RWPE2 (cell line): ENCODE measurements at places on chromosomes 5 and 9.

- no peak for DNase-seq
These were observed 56.1 kb downstream of the MTREX start for GRCh38 chr5:55363856-55364255.

GRCh38 chr9:86788456-86788855 lies 158.8 kb downstream of the GAS1 start:
- no peak for DNase-seq

DNA sequence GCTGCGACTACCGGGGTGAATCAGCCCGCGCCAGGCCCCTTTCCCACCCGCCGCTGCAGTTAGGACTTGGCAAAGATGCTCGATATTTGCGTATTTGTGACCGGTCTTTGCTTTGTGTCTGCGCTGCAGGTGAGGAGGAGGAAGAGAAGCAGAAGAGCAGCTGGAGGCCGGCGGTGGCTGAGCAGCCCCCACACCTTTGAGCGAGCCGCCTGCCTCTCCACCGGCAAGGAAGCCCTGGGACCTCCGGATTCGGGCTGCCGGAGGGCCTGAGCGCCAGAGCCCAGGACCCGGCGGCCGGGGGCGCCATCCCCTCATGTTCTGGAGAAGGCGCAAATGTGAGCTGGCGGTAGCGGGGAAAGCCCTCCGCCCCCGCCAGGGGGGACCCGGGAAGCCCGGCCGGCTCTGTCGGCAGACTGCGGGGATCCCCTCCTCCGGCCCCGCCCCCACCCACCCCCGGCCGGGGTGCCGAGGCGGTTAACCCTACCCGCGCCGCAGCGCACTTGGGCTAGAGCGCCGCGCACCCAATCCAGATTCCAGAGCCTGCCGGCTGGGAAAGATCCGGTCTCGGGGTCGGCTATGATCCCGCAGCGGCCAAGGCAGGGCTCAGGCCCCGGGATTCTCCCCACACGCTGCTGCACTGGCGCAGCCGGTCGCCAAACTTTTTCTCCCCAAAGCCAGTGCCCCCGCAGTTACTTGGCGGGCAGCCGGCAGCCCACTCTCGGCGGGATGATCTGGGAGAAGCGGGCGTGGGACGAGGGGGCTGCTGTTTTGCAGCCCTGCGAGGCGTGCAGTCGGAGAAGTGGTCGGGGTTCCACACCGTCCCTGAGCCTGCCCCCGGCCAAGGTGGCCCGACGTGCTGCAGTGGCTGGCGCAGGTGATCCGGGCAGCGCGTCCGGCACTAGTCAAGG lies 800 bp upstream of the KCNN2 start:
- no peak for DNase-seq

GRCh38 chr5:169798438-169798837 lies 161.4 kb downstream of the DOCK2 start:
- no peak for DNase-seq

GRCh38 chr9:104923289-104923688 lies 4.7 kb downstream of the ABCA1 start:
- DNase-seq = no peak

DNA sequence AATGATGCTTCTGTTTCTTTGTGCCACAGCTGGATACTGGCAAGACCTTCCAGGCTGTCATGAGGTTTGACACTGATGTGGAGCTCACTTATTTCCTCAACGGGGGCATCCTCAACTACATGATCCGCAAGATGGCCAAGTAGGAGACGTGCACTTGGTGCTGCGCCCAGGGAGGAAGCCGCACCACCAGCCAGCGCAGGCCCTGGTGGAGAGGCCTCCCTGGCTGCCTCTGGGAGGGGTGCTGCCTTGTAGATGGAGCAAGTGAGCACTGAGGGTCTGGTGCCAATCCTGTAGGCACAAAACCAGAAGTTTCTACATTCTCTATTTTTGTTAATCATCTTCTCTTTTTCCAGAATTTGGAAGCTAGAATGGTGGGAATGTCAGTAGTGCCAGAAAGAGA lies 65.5 kb downstream of the ACO1 start:
- no peak for DNase-seq

GRCh38 chr5:140166911-140167310 lies 8.1 kb upstream of the CYSTM1 start:
- DNase-seq = no peak

- no peak for DNase-seq
These were observed 268.3 kb upstream of the WWC1 start for GRCh38 chr5:168023191-168023590.

- DNase-seq = no peak
These were observed 45.3 kb upstream of the AKNA start for GRCh38 chr9:114433086-114433485.

DNA sequence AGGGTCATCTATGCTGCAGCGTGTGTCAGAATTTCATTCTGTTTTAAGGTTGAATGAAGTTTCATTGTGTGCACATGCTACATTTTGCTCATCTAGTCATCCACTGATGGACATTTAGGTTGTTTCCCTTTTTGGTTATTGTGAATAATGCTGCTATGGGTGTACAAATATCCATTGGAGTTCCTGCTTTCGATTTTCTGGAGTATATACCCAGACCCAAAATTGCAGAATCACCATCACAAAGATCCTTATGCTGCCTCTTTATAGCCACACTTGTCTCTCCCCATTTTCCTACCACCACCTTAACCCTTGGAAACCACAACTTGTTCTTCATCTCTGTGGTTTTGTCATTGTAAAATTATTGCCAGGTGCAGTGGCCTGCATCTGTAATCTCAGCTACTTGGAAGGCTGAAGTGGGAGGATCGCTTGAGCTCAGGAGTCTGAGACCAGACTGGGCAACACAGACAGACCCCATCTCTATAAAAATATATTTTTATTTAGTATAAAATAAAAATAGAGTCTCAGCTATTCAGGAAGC lies 166.2 kb downstream of the HSD17B3 start:
- no peak for DNase-seq

GRCh38 chr5:119708076-119708790 lies 78.9 kb downstream of the FAM170A start:
- DNase-seq = no peak

- no peak for DNase-seq
These were observed 32.8 kb upstream of the TGFBI start for GRCh38 chr5:135995976-135996375.

DNA sequence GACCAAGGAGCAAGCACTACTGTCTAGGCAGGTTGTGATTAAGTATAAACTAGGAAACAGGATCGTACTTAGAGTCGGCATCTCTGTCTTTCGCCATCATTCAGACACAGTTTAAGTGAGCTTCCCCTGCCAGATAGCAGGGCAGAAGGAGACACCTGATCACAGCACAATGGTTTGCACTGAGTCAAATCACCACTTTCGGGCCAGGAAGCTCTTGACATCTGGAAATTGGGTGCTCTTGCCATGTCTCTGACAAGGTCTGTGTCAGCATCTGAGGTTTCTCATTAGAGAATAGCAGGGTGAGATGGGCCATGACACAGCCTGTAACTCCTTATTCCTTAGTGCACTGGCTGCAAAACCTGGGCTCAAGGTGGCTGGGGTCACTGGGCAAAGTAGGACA lies 8.3 kb downstream of the ADRB2 start:
- no peak for DNase-seq

DNA sequence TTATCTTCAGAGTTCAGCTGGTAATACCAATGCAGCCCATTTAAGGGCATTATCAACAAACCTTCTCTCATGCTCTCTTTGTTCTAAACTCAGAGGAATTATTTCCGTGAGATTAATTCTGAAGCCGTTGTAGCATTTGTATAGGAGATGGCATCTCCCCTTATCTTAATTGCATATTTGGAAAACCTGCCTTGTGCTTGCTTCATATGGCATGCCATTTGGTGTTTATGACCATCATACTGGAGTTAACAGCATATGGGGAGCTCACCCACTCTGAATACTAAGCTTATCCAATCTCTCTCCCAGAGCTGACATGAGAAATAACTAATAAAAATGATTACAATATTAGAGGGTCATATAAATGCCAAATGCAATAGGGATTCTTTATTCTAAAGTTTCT lies 243.2 kb downstream of the BRINP1 start:
- no peak for DNase-seq

DNA sequence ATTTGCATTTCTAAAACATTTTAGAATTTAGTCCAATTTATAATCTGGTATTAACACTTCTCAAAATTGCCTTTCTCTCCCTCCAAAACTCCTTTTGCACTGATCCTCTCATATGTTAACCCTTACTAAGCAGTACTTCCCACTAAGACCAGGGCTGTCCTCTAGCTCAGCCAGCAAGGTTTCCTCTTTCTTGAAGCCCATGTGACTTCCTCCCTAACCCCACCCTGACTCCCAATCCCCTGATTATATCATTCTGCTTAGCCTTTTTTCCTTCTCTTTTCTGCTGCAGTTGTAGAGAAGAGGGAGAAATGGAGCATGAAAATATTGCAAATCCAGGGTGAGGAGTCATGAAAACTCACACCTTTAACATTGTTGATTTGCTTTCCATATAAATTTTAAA lies 241.7 kb downstream of the MCTP1 start:
- no peak for DNase-seq

DNA sequence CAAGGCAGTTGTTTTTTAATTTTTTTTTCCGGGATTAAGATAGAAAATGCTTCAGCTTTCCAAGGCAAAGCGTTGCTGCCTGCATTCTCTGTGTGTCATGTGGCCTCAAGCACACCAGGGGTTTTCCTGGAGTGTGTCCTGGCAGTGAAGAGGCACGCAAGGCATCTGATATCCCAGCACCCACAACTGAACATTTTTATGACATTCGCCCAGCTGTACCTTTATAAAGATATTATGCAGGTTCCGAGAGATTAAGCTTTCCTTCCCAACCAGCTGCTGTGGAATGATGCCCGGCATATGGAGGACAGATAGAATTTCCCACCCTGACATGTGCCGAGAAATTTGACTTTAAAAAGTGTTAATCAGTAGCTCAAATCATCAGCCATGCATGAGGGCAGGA lies 205.6 kb downstream of the GADD45G start:
- no peak for DNase-seq

GRCh38 chr5:67996596-67996995 lies 219.0 kb upstream of the PIK3R1 start:
- DNase-seq = no peak

GRCh38 chr5:2522372-2522771 lies 229.1 kb downstream of the IRX2 start:
- no peak for DNase-seq

GRCh38 chr9:12819436-12820185 lies 44.8 kb downstream of the LURAP1L start:
- DNase-seq = no peak

DNA sequence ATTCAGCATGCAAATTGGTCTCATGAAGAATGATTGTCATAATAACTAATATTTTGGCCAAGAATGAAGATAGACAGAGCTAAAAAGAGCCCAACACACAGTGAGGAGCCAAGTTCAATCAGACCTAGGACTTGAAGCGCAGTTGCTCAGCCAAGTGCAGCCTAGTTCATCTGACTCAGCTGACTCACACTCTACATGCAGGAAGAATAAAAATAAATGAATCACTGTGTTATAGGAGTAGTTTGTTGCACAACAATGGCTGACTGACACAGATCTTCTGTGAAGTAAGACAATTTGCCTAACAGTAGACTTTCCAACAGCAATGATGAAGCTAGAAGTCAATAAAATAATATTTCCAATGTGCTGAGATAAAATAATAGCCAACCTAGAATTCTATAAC lies 261.5 kb downstream of the CEMIP2 start:
- no peak for DNase-seq

DNA sequence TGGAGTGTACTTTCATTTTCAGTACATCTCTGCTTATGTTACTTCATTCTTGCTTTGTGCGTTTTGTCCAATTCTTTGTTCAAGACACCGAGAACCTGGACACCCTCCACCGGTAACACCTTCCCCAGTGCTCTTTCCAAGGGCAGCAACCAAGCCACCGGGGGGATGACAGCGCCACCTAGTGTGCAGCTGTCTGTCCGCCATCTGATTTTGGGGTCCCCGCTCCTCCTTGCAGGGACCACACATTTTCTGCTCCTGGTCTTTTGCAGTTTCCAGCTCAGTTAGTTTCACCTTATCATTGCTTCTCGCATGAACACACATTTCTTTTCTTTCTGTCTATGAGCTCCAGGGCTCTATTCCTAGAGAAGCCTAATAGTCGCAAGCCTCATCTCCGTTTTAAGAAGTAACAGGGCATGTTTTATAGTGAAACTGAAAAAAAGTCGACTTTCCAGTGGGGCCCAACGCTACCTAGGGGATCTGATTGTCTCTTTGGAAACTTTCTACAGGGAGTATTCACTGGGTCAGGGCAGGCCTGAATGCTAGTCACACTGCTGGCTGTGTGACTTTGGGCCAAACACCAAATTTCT lies 152.1 kb downstream of the FSTL4 start:
- DNase-seq = no peak

DNA sequence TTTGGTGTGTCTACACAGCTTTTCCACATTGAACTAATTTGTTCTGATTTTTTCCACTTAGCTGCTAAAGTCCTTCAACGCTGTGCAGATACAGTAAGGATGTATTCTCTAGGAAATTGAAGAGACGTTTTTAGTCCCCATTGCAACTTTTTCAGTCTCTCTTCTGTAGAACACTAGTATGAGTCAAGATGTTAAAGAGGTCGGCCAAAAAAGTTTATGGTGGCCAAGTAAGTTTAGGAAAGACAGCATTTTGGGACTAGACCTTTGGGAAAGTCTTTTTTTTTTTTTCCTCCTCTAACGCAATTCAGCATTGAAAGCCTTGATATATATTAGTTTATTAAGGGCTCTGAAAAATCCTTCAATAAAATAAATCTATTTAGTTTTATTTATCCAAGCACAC lies 243.5 kb upstream of the FBXL7 start:
- DNase-seq = no peak

DNA sequence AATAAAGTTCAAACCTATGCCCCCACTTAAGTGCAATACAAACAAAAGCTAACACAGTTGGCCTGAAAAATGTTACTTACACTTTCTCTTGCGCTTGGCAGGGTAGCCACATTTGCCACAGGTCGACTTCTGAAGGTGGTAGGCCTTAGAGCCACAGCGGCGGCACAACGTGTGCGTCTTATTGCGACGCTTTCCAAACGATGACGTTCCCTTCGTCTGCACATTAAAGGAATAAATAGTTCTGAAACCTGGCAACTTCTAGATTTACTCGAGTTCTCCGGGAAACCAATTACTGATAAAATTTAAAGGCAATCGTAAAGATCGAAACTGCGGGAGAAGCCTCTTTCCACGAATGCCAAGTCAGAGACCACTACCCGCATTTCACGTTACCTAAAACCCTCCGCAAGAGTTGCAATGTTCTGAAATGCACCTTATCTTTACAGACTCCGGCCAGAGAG lies 602 bp downstream of the RPL37 start:
- no peak for DNase-seq

DNA sequence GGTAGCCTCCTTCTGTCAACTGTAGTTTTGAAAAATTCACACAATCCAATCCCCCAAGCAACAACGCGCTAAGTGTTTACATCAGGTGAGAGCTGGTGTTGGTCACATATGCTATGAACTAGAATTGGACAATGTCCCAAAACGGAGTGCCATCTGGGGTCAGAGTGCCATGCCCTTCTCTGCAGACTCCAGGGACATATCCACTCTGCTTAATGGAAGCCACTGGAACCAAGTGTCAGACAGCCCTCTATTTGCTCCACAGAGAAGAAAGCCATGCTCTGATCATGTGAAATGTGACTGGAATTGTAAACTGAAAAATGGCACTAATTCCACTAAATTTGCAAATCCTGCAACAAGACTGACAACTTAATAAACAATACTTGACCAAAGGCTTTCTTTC lies 12.2 kb downstream of the ABCA1 start:
- no peak for DNase-seq
